Skeletal muscle tissue (tissue), 5 donors: ENCODE measurements at places on chromosomes 2 and 18. TPM values are rescaled to one million over a fixed set of nuclear protein-coding genes. Genes with fewer than 3 reads are reported as not detected.

The GAREM2 gene
- 1.0 TPM for total RNA-seq

The TIMM21 gene
- 19.8 TPM for total RNA-seq

The RSAD2 gene
- 6.8 TPM for total RNA-seq

The DTNB gene
- total RNA-seq = 3.1 TPM

The FAP gene
- 70.5 TPM for total RNA-seq

The C1QL2 gene
- not detected for total RNA-seq

The CCBE1 gene
- total RNA-seq = 2.6 TPM

The ITPRID2 gene
- total RNA-seq = 43.3 TPM

The CYP27C1 gene
- 2.6 TPM for total RNA-seq

The NDUFS1 gene
- total RNA-seq = 93.9 TPM

The CSRNP3 gene
- 18.8 TPM for total RNA-seq

The DNAH7 gene
- under 0.01 TPM for total RNA-seq

The NCOA1 gene
- total RNA-seq = 150 TPM

The FANCL gene
- total RNA-seq = 69.4 TPM

The TMEM163 gene
- 1.0 TPM for total RNA-seq

The TMEM131 gene
- total RNA-seq = 32.9 TPM

The TMEM37 gene
- 2.1 TPM for total RNA-seq

The ACKR3 gene
- 21.4 TPM for total RNA-seq

The EVX2 gene
- under 0.01 TPM for total RNA-seq

The SKA1 gene
- total RNA-seq = 2.6 TPM

The FAM237A gene
- not detected for total RNA-seq

The EFR3B gene
- 4.7 TPM for total RNA-seq

The RUFY4 gene
- total RNA-seq = not detected

The DUSP19 gene
- 2.1 TPM for total RNA-seq

The RAX gene
- not detected for total RNA-seq

The RNF25 gene
- 24.5 TPM for total RNA-seq

The TUBA3E gene
- not detected for total RNA-seq

The C2orf72 gene
- total RNA-seq = 1.0 TPM

The UGT1A5 gene
- not detected for total RNA-seq

The THOC1 gene
- total RNA-seq = 59.5 TPM

The INHBB gene
- 1.0 TPM for total RNA-seq

The CNGA3 gene
- total RNA-seq = 0.52 TPM

The GCG gene
- 5.2 TPM for total RNA-seq

The PARD3B gene
- 19.8 TPM for total RNA-seq

The ANKRD62 gene
- not detected for total RNA-seq

The SCTR gene
- total RNA-seq = not detected

The REG1B gene
- not detected for total RNA-seq

The VWC2L gene
- 0.52 TPM for total RNA-seq

The DQX1 gene
- not detected for total RNA-seq

The NDC80 gene
- 6.8 TPM for total RNA-seq

The TMEM198 gene
- total RNA-seq = 2.1 TPM

The TUBB8B gene
- total RNA-seq = not detected

The CD28 gene
- 4.2 TPM for total RNA-seq

The IL1A gene
- total RNA-seq = not detected

The FBXO15 gene
- 1.0 TPM for total RNA-seq

The MPP4 gene
- under 0.01 TPM for total RNA-seq

The FAM124B gene
- total RNA-seq = 12.5 TPM

The MRO gene
- total RNA-seq = 3.1 TPM

The TSGA10 gene
- 2.1 TPM for total RNA-seq

The TNFAIP6 gene
- total RNA-seq = 13.0 TPM

The CYBRD1 gene
- total RNA-seq = 89.2 TPM

The KIAA2012 gene
- under 0.01 TPM for total RNA-seq

The PJVK gene
- 1.6 TPM for total RNA-seq

The SMYD1 gene
- total RNA-seq = 147 TPM

The SLC5A6 gene
- 7.8 TPM for total RNA-seq

The RAPGEF4 gene
- total RNA-seq = 5.7 TPM
